ENCODE measurements at places on chromosomes 5 and 9. TPM values are rescaled to one million over a fixed set of nuclear protein-coding genes. Genes with fewer than 3 reads are reported as not detected.

DNA sequence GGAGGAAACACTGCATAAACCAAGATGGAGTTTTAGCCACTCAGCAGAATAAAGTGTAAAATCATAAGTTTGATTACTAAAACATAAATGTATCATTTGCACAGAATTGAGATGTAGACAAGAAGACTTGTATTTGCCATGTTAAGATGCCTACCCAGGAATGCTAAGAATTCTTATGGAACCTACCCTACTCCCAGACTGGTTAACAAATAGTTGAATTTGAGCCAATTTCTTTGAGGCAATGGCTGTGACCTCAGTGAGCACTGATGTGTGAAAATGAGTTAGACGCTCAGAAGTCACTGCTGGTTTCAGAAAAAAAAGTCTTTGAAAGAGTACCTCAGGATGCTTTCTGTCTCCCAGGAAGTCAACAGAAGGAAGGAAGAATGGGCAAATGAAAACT is 95.6 kb downstream of the ESM1 start:
- no peaks in the 10 kb centered on the region for H3K36me3 ChIP-seq
- H3K27ac ChIP-seq: no peak overlapping the region
- H3K4me3 ChIP-seq: no peak overlapping the region
- no peak for DNase-seq

DNA sequence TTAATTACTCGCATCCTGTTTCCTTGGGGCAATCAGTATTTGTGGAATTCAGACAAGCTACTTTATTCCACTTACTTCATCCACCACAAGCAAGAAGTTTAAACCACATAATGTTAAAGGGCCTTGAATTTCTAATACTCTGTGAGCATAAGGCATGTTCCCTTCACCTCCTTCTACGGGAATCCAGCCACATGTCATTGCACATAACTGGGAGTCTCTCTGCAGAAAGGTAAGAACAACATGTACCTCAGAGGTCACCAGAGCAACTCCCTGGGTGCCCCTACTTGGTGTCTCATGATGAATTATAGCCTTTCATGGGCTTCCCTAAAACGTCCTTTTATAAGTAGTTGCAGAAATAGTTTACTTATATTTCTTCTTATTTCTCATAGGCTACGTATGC is 553.2 kb downstream of the DTWD2 start:
- H3K36me3 ChIP-seq: no peaks in the 10 kb centered on the region
- H3K27me3 ChIP-seq: no peaks in the 10 kb centered on the region
- DNase-seq: no peak
- no peaks in the 10 kb centered on the region for H3K4me1 ChIP-seq
- H3K27ac ChIP-seq: no peak overlapping the region

DNA sequence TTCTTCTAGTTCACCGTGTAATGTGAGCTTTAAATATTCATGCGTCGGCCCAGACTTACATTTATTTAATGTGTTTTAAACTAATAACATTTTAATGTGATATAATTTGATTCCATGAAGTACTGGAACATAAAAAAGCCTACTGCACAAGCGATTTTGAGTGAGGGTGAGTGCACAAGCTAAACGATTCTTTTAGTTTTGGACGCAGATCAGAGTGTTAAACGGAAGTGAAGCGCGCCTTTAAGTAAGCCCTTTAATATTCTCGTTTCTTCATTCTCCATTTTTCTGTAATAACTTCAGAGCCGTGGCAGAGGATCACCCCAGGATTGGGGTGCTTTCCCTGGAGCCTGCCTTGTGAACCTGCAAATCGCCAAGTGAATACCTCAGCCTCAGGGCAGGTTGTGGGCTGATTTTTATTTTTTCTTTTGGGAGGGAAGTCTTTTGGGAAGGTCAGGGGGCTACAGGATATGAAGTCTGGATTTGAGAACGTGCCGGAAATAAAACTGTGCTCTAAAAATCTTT is 4.9 kb upstream of the PAX5 start:
- H3K36me3 ChIP-seq: no peaks in the 10 kb centered on the region
- H3K27ac ChIP-seq: no peak overlapping the region
- no peak for DNase-seq

- peaks cover 21% of the 10 kb centered on the region for H3K27me3 ChIP-seq
- no peak overlapping the region for H3K4me3 ChIP-seq
- no peaks in the 10 kb centered on the region for H3K4me1 ChIP-seq
- no peak overlapping the region for H3K27ac ChIP-seq
Observed at GRCh38 chr9:135976944-135977343, 15.8 kb upstream of the UBAC1 start.

- H3K4me3 ChIP-seq: no peak overlapping the region
- no peaks in the 10 kb centered on the region for H3K36me3 ChIP-seq
- no peaks in the 10 kb centered on the region for H3K27me3 ChIP-seq
Observed at GRCh38 chr5:11555171-11555570, 349.1 kb downstream of the CTNND2 start.

GRCh38 chr5:172078726-172079345 is 72.4 kb upstream of the FBXW11 start:
- H3K4me3 ChIP-seq: no peak overlapping the region
- DNase-seq: no peak
- peaks cover 18% of the 10 kb centered on the region for H3K36me3 ChIP-seq

- H3K4me3 ChIP-seq: no peak overlapping the region
- no peak overlapping the region for H3K27ac ChIP-seq
- no peaks in the 10 kb centered on the region for H3K36me3 ChIP-seq
- DNase-seq: peak; percentile 2
- H3K4me1 ChIP-seq: no peaks in the 10 kb centered on the region
- no peaks in the 10 kb centered on the region for H3K27me3 ChIP-seq
Observed at GRCh38 chr9:73402081-73403028, 250.7 kb downstream of the ANXA1 start.

- DNase-seq: no peak
- H3K4me1 ChIP-seq: peaks cover 17% of the 10 kb centered on the region
- no peak overlapping the region for H3K27ac ChIP-seq
- no peaks in the 10 kb centered on the region for H3K36me3 ChIP-seq
- no peaks in the 10 kb centered on the region for H3K27me3 ChIP-seq
- H3K4me3 ChIP-seq: no peak overlapping the region
Observed at GRCh38 chr5:68189613-68190012, 25.9 kb upstream of the PIK3R1 start.

DNA sequence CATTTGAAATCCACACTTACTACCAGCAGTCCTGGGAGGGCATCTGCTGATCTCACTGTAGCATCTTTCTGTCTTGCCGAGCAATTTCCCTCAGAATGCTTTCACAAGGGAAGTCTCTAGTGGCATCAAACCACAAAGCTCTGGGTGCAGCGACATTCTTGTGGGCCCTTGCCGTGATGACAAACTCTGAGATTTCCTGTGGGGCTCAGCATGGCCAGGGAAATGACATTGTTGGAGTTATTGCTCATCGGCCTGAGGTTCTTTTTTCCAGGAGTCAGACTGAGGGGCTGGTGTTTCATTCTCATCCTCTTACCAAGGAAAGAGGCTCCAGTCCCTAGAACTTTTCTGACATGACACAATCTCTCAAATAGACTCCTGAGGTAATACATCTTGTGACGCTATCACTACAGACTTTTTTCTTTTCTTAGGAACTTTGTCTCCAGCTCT is 51.4 kb downstream of the PFDN1 start:
- H3K4me3 ChIP-seq: no peak overlapping the region
- peaks cover 24% of the 10 kb centered on the region for H3K36me3 ChIP-seq
- peaks cover 10% of the 10 kb centered on the region for H3K4me1 ChIP-seq
- no peak overlapping the region for H3K27ac ChIP-seq
- DNase-seq: no peak

DNA sequence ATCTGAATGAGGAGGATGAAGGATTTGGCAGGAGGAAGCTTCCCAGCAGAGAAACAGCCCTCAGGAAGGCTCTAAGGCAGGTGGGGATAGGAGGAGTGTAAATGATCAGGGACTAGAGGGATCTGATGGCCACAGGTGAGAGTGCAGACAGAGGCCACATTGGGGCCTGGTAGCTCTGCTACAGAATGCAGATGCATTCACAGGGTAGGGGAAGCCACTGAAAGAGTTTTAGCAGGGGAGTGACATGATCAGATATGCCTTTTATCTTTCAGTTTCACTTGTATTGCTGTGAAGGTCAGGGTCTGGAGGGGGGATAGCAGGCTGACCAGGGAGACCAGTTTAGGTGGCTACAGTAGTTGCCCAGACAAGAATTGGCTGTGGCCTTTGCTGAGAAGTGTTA is 3.0 kb downstream of the TXNDC15 start:
- DNase-seq: no peak
- peaks cover 6% of the 10 kb centered on the region for H3K36me3 ChIP-seq
- no peaks in the 10 kb centered on the region for H3K27me3 ChIP-seq
- no peak overlapping the region for H3K4me3 ChIP-seq
- H3K27ac ChIP-seq: no peak overlapping the region
- peaks cover 9% of the 10 kb centered on the region for H3K4me1 ChIP-seq

DNA sequence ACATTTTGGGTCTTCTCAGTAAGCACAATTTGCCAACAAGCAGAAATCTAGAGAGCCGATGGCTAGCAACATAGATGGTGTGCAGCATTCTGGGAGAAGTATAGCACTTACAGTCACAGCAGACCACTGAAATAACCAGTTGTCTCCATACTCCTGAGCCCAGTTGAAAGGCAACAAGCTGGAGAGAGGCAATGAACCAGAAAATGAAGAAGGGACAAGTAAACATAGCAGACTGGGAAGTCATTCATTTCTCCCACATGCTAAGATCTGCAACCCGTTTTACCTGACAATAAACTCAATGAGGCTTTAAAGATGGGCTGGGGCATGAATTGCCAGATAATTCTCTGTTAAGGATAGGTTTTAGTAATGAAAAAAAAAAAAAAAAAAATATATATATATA is 575.6 kb upstream of the GRAMD2B start:
- no peak for DNase-seq
- H3K27me3 ChIP-seq: no peaks in the 10 kb centered on the region
- H3K27ac ChIP-seq: no peak overlapping the region
- no peaks in the 10 kb centered on the region for H3K4me1 ChIP-seq
- H3K4me3 ChIP-seq: no peak overlapping the region
- no peaks in the 10 kb centered on the region for H3K36me3 ChIP-seq

DNA sequence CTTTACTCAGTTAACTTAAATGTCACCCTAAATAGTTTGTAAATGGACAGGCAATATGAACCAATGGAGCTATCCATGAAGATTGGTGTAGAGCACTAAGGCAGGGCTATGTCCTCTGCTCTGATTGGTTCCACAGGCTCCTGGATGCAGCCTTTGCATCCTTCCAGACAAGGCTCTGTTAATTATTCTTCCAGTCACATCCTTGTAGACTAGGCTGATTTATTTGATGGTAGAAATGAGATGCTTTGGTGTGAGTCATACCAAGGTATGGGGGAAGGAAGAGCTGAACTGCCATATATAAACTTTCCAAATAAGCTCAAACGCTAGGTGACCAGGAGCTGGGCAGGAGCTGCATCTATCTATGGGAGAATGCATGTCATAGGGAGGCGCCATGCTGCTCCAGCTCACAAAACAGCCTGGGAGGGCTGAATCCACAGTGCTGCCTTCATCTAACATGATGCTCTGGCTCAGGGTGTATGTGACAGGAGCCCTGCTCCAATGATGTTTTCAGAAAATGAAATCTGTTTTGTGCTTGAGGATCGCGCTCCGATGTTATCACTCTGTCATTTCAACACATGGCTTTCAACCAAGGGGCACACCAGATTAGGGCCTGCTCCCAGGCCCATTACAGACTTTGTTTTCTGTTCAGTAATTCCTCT is 818.0 kb upstream of the ZNF608 start:
- no peak for DNase-seq
- H3K36me3 ChIP-seq: no peaks in the 10 kb centered on the region
- no peaks in the 10 kb centered on the region for H3K27me3 ChIP-seq
- no peak overlapping the region for H3K27ac ChIP-seq
- H3K4me1 ChIP-seq: no peaks in the 10 kb centered on the region

DNA sequence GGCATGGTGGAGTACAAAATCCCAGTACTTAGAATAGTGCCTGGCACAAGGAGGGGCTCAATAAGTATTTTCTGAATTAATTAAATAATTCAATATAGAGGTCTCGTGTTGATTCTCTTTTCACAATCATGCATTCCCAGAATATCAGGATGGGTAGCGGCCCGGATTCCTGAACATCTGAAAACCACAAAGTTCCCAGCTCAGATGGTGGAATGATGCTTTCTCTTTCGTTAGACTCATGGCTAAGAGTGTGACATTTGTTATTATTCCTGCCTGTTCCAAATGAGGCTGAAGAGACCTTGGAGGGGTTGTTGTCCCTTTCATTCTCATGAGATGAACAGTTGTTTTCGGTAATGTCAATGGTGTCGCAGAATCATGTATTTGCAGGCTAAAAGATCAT is 95.4 kb upstream of the LIFR start:
- DNase-seq: no peak
- H3K36me3 ChIP-seq: no peaks in the 10 kb centered on the region
- peaks cover 5% of the 10 kb centered on the region for H3K27me3 ChIP-seq
- peaks cover 3% of the 10 kb centered on the region for H3K4me1 ChIP-seq
- no peak overlapping the region for H3K4me3 ChIP-seq
- no peak overlapping the region for H3K27ac ChIP-seq

DNA sequence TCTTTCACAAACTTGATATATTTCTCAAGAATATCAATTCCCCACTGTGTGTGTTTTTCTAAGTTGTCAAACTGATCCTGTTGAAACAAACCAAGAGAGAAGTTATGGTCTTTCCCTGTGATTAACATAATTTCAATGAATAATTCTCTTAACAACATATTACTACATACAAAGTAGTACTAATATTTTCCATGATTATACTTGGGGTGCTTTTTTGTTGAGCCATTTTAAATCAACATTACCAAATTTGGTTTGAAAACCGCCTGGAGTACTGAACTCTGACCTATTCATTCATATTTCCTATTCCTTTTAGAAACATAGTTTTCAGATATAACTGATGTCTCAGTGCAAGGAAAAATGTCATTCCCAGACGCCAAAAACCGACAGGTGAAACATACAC is 48.1 kb downstream of the FNBP1 start:
- DNase-seq: no peak
- H3K27ac ChIP-seq: peak overlapping the region; percentile 12
- H3K27me3 ChIP-seq: no peaks in the 10 kb centered on the region
- no peak overlapping the region for H3K4me3 ChIP-seq

- no peaks in the 10 kb centered on the region for H3K36me3 ChIP-seq
- H3K27ac ChIP-seq: no peak overlapping the region
- no peaks in the 10 kb centered on the region for H3K27me3 ChIP-seq
- no peaks in the 10 kb centered on the region for H3K4me1 ChIP-seq
- H3K4me3 ChIP-seq: no peak overlapping the region
Observed at GRCh38 chr9:99637641-99638040, 184.0 kb upstream of the NR4A3 start.

DNA sequence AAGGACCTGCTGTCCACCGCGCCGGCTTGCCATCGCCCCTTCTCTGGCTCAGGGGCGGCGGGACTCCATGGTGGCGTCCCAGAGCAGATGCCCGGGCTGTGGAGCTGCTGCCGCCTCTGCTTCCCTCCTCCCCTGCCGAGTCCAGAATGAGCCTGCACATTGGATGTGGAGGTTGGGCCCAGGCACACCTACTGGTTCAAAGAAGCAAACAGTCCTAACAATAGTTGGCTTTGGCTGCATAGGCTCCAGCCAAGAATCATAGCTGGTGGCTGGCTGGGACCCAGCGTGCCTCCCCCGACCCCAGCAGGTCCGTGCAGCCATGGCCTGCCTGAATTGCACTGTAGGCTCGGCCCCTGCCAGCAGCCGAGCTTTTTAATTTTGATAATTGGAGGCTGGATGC is 25.8 kb downstream of the ADAMTSL2 start:
- H3K27ac ChIP-seq: no peak overlapping the region
- peaks cover 9% of the 10 kb centered on the region for H3K4me1 ChIP-seq
- H3K27me3 ChIP-seq: peaks cover 11% of the 10 kb centered on the region
- H3K4me3 ChIP-seq: no peak overlapping the region
- H3K36me3 ChIP-seq: no peaks in the 10 kb centered on the region

Gene PCDHA9
- polyA plus RNA-seq: 0.24 TPM

Gene PCDHA12
- polyA plus RNA-seq: 0.48 TPM

Gene ENTR1
- polyA plus RNA-seq: 50.1 TPM

Gene PCDHB13
- 1.4 TPM for polyA plus RNA-seq

Gene PRSS3
- polyA plus RNA-seq: 97.9 TPM

Gene TMEM174
- polyA plus RNA-seq: not detected
